ENCODE measurements at places on chromosomes 5 and 9.

DNA sequence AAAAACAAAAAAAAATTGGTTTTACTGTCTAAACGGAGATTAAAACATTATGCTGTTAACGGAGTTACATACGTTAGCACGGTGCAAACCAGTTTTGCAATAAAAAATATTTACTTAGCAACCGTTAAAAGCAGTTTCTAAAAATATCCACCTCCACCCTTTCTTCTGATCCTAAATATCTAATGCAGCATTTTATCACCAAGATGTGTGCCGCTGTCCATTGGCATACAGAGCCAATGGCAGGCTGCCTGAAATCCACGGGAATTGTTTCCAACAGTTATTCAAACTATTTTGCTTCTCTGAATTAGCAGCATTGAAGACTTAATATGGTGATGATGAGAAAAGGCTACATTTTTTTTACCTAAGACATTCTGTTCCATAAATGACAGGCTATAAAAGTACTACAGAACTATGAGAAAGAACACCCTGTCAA, 61.6 kb downstream of the CSNK1A1 start:
- no peak for DNase-seq

DNA sequence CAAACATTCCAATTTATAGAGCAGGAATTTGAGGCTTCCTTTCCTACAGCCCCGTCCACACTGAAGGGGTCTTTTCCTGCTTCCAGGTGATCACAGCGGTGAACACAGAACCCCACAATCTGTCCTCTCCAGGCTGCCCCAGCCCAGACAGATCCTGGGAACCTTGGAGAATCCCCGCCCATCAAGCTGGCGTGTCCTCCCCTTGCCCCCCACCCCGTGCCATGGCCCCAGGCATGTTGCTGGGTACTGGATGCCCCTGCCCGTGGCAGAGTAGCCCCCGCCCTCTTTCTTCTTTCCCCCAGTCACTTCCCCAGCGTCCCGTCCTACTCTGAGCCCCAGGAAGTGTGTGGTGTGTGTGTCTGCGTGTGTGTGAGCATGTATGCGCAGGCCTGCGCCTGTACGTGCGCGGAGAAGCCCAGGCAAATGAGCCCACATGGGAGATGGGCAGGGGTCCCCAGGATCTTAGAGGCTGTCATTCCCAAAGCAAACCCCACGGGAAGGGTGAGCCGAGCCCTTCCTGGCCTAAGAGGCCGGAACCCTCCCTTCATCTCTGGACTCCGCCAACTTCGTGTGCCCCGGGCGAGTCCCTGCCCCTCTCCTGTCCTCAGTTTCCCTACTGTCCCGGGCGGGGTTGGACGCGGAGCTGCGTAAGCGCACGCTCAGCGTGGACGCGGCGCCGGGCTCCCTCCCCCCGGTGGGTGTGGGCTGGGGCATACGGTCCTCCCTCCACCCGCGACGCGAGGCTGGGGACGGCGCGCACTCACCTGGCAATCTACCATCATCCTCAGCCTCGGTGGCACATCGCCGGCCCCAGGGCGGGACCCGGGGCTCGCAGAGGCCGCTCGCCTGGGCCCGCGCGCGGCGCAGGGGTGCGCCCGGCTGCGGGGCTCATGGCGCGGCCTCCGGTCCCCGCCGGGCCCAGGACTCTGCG, 15.2 kb downstream of the GBGT1 start:
- DNase-seq = no peak

GRCh38 chr9:18447131-18447530, 26.8 kb upstream of the ADAMTSL1 start:
- DNase-seq = no peak

- no peak for DNase-seq
These were observed 44.1 kb downstream of the ANGPTL2 start for GRCh38 chr9:127078336-127078735.

DNA sequence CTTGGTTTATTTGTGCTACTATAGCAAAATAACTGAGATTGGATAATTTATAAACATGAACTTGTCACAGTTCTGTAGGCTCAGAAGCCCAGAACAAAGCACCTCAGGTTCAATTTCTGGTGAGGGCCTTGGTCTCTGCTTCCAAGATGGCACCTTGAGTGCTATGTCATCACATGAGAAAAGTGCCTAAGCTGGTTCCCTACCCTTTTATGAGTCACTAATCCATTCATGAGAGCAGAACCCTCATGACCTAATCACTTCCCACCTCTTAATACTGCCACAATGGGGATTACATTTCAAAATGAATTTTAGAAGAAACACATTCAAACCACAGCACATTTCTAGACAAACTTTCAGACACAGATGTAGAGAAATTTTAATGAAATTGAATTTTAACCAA, 98.2 kb upstream of the PRSS3 start:
- no peak for DNase-seq

DNA sequence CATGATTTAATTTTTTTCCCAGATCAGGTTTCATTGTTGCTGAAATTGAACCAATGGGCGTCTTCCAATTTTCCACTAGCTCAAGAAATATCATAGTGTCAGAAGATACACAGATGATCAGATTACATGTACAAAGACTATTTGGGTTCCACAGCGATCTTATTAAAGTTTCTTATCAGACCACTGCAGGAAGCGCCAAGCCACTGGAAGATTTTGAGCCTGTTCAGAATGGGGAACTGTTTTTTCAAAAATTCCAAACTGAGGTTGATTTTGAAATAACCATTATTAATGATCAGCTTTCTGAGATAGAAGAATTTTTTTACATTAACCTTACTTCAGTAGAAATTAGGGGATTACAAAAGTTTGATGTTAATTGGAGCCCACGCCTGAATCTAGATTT, 251.6 kb downstream of the ADGRV1 start:
- DNase-seq = no peak

DNA sequence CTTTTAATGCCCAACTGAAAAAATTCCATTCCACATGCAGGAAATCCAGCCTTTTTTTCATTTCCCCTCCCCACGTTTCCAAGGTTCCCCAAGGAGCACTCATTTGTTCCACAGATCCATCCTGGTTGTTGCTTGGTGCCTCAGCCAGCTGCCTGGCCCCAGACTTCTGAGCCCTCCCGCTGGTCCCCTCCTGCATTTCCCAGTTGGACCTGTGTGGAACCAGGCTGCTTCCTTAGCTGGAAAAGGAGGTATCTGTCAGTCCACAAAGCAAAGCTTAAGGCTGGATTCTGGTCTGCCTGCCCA, 44.8 kb downstream of the ANGPTL2 start:
- DNase-seq = no peak

GRCh38 chr5:1216211-1216917, 8.8 kb upstream of the SLC6A18 start:
- DNase-seq = no peak

- DNase-seq = no peak
These were observed 8.3 kb downstream of the C1QTNF3 start for GRCh38 chr5:34034534-34035327.

GRCh38 chr9:110623462-110624025, 44.0 kb upstream of the SVEP1 start:
- no peak for DNase-seq

DNA sequence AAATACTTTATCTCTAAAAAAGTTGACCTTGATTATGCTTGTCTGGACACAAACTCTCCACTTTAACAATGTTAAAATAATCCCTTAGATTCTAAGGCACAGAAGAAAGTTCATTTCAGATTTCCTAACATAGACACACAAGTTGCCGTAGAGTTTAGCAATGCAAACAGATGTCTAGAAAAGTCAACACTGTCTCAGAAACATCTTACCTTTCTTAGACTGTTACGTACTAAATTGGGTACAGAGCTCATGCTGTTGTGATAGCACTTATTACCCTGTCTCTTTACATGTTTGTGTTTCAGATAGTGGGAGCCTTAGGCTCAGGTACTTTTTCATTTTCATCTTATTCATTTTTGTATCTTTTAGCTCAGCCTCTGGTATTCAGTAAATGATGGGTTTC, 52.0 kb downstream of the C5 start:
- DNase-seq = no peak

- no peak for DNase-seq
These were observed 66.6 kb upstream of the HAND1 start for GRCh38 chr5:154544646-154545045.

DNA sequence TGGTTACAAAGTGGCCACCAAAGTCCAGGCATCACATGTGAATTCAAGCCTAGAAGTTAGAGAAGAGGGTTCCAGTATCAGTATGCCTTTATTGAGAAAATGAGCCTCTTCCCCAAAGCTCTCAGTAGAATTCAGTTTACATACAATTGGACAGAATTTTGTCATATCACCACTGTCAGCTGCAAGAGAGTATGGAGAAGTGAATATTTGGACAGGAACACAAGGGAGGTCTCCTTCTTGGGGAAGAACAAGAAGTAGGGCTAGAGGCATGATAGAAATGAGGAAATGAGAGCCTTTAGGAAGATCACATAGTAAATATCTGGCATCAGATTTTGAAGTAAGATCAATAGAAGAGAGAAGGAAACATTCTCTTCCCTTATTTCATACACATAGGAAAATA, 27.8 kb upstream of the VLDLR start:
- no peak for DNase-seq

DNA sequence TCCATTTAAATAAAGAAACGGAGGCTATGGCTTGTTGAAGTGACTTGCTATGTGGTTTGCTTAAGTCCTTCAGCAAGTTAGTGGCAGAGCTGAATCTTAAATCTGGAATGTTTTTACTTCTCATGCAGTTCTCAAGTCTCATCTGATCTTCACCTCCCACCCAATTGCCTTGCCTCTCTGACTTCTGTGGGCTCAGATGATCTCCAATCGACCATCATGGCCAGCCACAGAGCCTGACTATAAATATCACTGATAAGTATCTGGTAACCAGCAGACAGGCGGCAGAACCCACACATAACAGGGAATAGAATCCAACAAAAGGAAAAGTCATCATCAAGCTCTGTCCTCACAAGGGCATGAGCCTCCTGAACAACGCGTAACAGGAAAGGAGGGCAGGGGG, 149.9 kb downstream of the FAM114A2 start:
- DNase-seq = no peak

- DNase-seq = no peak
These were observed 830 bp downstream of the PRRC1 start for GRCh38 chr5:127518319-127518621.

DNA sequence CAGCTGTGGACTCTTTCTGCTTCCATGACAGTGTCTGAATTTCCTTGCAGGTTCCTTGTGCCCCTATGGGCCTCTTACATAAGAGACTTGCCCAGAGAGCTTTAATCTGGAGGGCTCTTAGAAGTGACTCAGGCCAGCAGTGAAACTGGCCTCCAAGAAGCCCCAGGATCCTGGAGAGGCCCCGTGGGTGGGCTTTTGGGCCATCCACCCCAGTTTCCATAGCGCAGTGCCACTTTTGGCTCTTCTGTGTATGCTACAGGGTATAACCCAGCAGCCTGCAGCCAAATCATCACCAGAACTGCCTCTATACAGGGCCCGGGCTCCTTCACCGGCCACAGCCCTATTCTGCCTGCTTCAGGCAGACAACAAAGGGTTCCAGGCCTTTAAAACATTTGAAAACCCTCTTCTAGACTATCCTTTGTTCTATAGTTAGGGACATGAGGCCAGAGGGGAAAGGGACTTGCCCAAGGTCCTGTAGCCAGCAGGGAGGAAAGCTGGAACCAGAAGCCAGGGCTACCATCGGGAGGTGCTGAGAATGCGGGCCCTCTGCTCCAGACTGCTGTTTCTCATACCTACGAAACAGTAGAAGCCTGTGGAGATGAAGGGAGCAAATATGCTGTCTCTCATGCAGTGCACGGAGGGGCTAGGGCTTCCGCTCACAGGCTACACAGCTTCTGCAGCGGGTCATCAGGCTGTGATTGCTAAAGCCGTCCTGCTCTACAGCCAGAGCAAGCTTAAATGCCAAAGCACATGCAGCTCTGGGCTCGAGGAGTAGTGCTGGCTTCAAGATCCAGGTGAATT, 18.0 kb downstream of the SH3PXD2B start:
- DNase-seq = no peak

- DNase-seq = no peak
These were observed 27.2 kb downstream of the PSD2 start for GRCh38 chr5:139822553-139823425.

- DNase-seq = no peak
These were observed 45.5 kb downstream of the CTSL start for GRCh38 chr9:87771316-87772006.

- no peak for DNase-seq
These were observed 142.0 kb downstream of the ZCCHC7 start for GRCh38 chr9:37262410-37262809.

DNA sequence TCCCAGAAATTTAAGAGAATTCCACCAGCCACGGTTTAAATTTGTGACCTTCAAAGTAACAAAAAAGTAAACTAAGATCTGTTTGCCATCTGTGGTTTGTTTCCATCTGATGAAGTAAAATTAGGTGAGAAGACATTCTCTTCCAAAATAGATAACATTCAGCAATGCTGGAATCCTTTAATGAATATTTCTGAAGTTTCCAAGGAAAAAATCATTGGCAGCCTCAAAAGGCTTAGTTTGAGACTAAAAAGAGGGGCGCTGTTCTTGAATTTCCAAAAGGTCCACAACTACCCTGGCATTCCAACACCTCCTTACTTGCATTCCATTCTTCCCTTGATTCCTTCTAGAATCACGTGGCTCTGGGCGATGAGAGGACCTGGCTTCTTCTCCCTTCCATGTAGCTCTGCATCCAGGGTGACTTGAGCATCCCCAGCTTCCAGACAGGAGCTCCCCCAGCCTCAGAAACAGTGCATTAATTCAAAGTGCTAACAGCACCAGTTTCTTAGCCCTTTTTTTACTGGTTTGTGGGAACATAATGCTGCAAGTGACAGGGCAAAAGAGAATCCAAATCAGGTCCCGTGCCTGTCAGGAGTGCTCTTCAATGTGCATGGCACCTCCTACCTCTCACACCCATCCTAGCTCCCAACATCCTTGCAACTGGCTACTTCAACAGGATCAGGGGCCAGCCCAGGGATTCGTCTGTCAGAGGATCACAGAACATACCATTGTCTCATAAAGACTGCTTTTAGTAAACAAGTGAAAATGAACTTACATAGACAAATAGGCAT, 191.5 kb upstream of the S1PR3 start:
- no peak for DNase-seq

DNA sequence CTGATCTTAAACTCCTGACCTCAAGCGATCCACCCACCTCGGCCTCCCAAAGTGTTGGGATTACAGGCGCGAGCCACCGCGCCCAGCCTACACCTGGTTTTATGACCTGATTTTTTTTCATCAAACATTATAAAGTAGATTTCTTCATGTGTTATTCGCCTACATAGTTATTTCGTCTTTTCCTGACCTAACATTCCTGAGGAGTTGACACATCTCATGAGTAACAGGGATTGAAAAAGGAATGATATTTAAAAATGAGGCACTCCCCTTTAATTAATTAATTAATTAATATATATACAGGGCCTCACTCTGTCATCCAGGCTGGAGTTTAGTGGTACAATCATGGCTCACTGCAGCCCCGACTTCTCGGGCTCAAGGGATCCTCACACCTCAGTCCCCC, 20.2 kb upstream of the MTMR12 start:
- no peak for DNase-seq

GRCh38 chr9:91066856-91067255, 265.2 kb downstream of the SYK start:
- DNase-seq = no peak

DNA sequence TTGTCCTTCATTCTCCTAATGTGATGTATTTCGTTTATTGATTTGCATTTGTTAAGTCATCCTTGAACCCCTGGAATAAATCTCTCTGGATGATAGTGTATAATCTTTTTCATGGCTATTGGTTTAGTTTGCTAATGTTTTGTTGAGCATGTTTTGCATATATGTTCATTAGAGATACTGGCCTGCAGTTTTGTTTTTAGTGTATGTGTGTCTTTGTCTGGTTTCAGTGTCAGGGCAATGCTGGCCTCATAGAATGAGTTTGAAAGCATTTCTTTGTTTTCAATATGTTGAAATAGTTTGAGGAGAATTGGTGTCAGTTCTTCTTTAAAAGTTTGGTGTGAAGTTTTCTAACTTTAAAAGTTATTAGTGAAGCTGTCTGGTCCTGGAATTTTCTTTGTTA, 149.6 kb upstream of the ATP10B start:
- no peak for DNase-seq

Data from stimulated activated CD4-positive, alpha-beta T cell treated with anti-CD3 and anti-CD28 coated beads, Interleukin-1b, Interleukin-23, amount 100 ng/mL, for 4 hours (primary cell).